Camera-type eye (tissue), 1 donor: ENCODE measurements at places on chromosomes 1 and 21. TPM values are rescaled to one million over a fixed set of nuclear protein-coding genes. Genes with fewer than 3 reads are reported as not detected.

CNN3 gene
- 279 TPM for total RNA-seq

AVPR1B gene
- not detected for total RNA-seq

CDC7 gene
- total RNA-seq, result 15.2 TPM

IL10 gene
- total RNA-seq, result not detected

LCE6A gene
- not detected for total RNA-seq

INAVA gene
- 6.2 TPM for total RNA-seq

CFHR4 gene
- not detected for total RNA-seq

BMP8A gene
- not detected for total RNA-seq

SPATA45 gene
- not detected for total RNA-seq

SLC9C2 gene
- total RNA-seq, result not detected

ATP1A4 gene
- 0.60 TPM for total RNA-seq

CEP350 gene
- 105 TPM for total RNA-seq

GLIS1 gene
- 0.71 TPM for total RNA-seq

PDZK1IP1 gene
- total RNA-seq, result 1.0 TPM

YIPF1 gene
- 18.6 TPM for total RNA-seq

TRIM17 gene
- 3.5 TPM for total RNA-seq

HSD3B2 gene
- not detected for total RNA-seq

RYR2 gene
- 7.6 TPM for total RNA-seq

C1orf141 gene
- total RNA-seq, result 1.3 TPM

SFT2D2 gene
- total RNA-seq, result 42.2 TPM

CLDN17 gene
- total RNA-seq, result not detected

CYP2J2 gene
- total RNA-seq, result 2.7 TPM

CCDC17 gene
- 0.93 TPM for total RNA-seq

LINGO4 gene
- total RNA-seq, result not detected

ATP13A2 gene
- 29.6 TPM for total RNA-seq

EPHA2 gene
- 84.2 TPM for total RNA-seq

PPIAL4G gene
- total RNA-seq, result not detected

TNFAIP8L2 gene
- 1.9 TPM for total RNA-seq

SPATA21 gene
- total RNA-seq, result not detected

SELE gene
- 6.9 TPM for total RNA-seq

ALPL gene
- 12.6 TPM for total RNA-seq

ADAM30 gene
- total RNA-seq, result not detected
